Amniotic stem cell (primary cell): ENCODE measurements at places on chromosomes 7 and 10.

DNA sequence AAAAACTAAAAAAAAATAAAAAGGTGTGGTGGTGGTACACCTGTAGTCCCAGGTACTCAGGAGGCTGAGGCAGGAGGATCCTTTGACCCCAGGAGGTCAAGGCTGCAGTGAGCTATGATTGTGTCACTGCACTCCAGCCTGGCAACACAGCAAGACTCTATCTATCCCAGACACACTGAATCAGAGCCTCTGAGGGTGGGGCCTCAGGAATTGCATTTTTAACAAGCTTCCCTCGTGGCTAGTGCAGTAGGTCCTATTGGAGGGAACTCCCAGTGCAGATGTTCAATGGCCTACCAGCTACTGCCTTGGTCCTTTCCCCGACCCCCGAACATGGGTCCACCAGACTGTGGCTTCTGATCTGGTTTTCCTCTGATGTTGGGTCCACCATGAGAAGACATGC is 14.9 kb downstream of the STRA8 start:
- no peak for DNase-seq

GRCh38 chr10:127353544-127353943 is 157.2 kb upstream of the INSYN2A start:
- no peak for DNase-seq

DNA sequence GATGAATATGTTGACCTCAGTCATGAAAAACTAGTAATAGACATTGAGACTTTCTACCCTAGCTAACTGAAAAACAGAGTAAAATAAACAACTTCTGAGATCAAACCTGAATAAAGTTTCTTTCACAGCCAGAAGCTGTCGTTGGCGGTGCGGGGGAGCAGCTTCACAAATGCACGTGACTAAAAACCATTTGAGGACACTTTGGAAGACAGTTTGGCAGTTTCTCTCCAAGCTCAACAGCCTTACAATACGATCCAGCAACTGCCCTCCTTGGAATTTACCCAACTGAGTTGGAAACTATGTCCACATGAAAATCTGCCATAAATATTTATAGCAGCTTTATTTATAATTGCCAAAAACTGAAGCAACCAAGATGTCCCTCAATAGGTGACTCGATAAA is 63.1 kb downstream of the CYTH3 start:
- DNase-seq: no peak

DNA sequence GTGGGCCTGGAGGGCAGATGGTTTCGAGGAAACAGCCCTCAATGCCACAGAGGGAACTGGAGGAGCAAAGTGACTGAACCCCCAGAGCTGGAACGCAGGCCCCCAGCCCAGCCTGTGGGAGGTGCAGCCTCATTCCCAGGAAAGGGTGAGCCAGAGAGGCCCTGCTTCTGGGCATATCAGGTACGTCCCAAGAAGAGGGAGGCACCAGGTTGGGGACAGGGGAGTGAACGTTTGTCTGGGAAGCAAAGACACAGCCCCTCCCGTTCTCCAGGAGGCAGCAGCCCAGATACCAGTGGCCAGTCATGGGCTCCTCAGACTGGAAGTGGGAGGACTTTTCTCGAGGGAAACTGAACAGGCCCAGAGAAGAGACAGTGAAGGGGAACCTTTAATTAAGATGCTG is 74.3 kb upstream of the RET start:
- no peak for DNase-seq

DNA sequence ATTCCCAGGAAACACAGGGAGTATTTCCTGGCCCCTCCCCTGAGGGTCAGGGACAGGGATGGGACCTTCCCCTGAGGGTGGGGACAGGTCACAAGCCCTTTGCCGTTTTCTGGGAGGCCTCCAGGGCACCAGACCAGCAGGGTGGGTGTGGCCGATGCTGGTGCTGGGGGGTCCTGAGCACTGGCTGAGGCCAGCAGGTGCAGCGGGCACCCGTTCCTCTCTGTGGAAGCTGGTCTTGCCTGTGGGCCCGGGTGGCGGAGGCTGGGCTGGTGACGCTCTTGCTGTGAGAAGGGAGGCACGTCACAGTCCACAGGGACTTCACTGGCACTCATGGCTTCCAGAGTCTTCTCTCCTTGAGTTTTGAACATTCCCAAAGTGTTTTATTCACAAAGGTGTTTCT is 44.2 kb upstream of the CFAP46 start:
- DNase-seq: no peak

GRCh38 chr7:75038508-75038907 is 35.1 kb downstream of the RCC1L start:
- DNase-seq: no peak

DNA sequence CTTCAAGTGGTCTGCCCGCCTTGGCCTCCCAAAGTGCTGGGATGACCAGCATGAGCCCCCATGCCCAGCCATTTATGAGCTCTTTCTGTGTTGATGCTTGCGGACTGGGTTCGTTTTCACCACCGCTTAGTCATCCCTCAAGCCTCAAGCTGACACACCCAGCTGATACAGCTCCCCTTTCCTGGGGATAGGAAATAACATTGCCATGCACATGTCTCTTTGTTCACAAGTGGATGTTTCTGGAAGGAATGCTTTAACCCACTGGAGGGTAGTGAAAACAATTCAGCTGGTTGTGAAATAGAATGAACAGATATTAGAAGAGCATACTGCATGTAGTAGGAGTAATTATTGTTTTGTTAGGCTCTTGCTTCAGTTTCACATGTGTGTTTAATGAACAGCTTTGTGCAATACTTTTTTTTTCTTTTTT is 8.5 kb upstream of the METTL27 start:
- DNase-seq: peak; percentile 87

DNA sequence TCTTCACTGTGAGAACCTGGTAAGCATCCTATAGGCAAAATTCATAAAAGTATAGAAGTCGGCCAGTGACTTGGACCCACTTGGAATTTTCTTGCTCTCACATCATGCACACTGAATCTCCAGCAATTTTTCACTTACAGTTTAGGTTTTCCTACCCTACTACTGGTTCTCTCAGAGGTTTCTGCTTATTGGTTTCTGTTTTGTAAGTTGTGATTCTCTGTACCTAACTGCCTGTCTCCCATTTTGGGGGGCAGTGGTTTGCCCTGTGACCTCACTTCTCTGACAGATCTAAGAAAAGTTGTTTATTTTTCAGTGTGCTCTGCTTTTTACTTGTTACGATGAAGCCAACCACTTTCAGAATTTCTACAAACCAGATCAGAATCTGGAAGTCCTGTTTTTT is 158.1 kb downstream of the CFTR start:
- DNase-seq: no peak
